NCI-H526 (cell line): ENCODE measurements at places on chromosomes 2 and 18.
A peak's percentile ranks its signal among the peaks of the same experiment; 100 is the strongest.

- no peak for DNase-seq
Measured at GRCh38 chr18:71125581-71125980, 836.7 kb downstream of the SOCS6 start.

DNA sequence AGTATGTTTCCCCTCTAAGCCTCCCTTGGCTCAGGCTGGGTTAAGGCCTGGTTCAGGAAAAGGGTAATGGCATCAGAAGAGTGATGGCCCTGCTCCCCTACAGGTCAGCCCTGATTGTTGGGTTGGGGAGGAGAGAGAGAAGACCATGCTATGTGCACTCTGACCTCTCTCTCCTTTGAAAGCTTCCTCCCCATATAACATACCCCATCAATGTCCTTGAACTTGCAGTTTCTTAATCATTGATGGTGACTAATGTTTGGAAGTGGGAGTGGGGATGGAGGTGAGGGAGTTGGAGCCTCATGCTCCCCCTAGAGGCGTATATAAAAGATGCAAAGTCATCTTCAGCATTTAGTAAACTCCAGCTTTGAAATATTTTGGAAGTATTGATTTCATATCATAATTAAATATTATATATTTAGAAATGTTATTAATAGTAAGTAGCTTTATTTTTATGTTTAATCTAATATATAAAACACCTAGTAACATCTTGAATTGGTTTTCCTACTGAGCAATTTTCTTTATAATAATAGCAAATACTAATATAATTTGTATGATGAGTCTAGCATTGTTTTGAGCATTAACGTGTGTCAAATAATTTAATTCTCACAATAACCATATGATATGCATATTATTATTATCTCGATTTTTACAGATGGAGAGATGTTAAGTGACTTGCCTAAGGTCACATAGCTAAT lies 8.8 kb downstream of the PLCL1 start:
- DNase-seq: peak; percentile 27

DNA sequence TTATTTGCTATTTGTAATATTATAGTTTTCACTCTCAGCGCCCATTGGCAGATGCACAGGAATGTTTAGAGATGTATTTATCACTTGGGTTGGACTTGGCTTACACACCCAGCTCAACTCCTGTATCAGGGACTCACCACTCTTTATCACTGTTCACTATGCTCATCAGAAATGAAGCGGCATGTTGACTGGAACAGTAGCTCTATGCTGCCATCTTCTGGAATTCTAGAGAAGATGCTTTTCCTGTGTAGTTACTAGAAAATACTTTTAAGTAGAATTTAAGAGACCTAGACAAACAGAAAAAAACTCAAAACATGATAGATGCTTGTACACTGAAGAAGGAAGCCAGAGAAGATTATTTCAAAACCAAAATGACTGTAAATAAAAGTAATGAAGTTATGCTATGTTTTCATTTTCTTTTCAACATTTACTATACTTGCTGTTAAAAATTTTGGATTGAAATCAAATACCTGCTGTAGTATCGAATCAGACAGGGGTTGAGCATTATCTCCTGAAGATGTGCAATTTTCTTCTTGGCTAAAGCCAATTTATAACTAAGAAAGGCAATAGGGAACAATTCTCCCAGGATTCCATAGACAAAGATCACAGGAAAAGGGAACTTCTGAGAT lies 47.4 kb upstream of the NXPH2 start:
- DNase-seq: peak; percentile 72

- DNase-seq: no peak
Measured at GRCh38 chr2:75071766-75072165, 113.3 kb downstream of the POLE4 start.

GRCh38 chr2:236554629-236555282 lies 14.9 kb upstream of the ACKR3 start:
- no peak for DNase-seq

GRCh38 chr2:40579247-40579646 lies 127.4 kb upstream of the SLC8A1 start:
- DNase-seq: no peak

- no peak for DNase-seq
Measured at GRCh38 chr2:152241948-152242729, 66.6 kb upstream of the STAM2 start.

- DNase-seq: no peak
Measured at GRCh38 chr2:42268528-42269151, 92.4 kb downstream of the COX7A2L start.

- no peak for DNase-seq
Measured at GRCh38 chr2:200188876-200189275, 117.6 kb upstream of the SPATS2L start.
